ENCODE measurements at places on chromosomes 1 and 21.

DNA sequence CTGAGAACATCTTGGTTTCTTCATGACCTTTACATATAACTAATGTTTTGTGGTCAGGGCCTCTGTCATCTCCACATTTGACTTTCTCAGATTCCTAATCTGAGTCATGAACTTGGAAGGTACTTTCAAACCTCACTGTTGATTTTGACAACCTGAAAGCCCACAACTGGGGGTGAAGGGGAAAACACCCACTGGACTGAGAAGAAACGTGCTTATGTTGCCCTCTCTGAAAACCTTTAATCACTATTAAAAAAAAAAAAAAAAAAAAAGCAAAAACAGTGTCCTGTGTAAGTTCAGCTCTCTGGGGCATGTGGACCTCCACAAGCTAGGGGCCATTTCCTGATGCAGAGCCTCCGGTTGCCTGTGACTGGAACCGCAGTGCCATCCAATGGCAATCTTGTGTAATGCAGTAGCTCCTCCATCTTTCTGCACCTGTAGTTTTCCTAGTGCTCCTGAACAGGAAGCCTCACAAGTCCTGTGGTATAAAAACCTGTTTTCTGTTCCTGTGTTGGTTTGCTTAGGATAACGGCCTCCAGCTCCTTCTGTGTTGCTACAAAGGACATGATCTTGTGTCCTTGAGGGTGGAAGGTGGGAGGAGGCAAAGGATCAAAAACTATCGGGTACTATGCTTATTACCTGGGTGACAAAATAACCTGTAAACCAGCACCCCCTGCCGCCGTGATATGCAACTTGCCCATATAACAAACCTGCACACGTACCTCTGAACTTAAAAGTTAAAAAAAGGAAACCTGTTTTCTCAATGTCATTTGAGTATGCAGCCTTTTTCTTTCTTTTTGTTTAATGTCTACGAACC is 124.5 kb downstream of the ZNF648 start:
- DNase-seq, result no peak

DNA sequence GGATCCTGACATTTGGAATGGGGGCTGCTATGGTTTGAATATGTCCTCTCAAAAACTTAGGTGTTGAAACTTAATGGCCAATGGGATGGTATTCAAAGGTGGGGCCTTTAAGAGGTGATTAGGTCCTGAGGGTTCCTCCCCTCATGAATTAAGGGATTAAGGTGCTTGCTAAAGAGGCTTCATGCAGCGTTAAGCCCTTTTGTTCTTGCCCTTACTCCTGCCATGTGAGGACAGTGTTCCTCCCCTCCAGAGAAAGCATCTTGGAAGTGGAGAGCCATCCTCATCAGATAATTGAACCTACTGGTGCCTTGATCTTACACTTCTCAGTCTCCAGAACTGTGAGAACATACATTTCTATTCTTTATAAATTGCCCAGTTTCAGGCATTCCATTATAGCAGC is 146.6 kb downstream of the KCNJ6 start:
- no peak for DNase-seq

DNA sequence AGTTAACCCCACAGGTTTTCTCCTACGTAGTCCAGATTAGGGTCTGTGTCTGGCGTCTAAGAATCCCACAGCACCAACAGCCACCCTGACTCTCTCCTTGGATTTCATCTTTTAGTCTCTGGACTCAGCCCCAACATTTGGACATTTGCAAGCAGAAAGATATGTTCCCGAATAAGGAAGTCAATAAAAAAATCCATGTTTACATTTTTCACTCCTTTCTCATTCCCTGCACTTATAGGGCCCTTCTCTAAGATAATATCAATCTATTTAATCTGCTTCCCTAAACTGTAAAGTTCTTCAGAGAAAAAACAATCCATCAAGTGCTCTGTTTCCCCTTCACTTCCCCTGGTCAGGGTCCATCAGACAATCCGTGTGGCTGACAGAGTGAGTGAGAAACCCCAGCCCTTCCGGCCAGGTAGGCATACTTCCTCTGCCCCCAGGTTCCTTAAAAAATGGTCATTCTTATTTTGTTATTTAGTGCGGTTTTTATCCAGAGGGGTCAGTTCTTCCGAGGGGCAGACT is 105.9 kb upstream of the CDC42BPA start:
- DNase-seq, result no peak

GRCh38 chr21:43006874-43007208 is 32.5 kb downstream of the PKNOX1 start:
- no peak for DNase-seq

DNA sequence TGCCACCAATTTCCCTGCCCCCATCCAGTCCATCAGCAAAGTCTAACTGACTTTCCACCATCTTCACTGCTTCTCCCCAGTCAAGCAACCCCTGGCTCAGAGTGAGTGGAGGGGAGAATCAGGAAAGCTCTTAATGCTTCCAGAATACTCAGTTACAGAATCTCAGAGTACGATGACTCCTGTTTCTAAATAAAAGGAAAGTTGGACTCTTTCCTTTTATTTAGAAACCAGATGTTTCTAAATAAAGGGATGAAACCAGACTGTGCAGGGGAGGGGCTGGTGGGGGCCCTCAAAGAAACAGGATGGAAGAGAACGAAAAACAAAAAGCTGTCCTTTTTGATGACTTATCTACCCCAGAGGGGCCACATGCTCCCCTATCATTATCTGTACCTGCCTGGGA is 85.2 kb upstream of the PPM1J start:
- DNase-seq, result no peak

DNA sequence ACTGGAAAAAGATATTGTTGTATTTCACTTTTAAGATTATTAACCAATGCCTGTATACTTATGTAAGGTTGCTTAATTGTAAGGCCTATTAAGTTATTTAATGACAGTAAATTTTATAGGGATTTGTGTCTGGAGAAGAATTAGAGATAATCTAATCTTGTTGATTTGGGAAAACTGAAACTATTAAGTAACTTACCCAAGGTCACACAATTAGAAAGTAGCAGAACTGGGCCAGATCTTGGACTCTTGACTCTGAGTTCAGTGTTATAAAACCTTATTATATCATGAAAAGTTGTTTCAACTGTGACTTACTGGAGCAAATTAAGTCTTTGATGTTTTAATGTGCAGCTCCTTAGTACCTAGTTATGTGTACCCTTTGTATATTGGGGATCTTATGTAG is 38.5 kb downstream of the CAMTA1 start:
- no peak for DNase-seq

- no peak for DNase-seq
Observed at GRCh38 chr1:236494586-236495466, 29.0 kb upstream of the LGALS8 start.

DNA sequence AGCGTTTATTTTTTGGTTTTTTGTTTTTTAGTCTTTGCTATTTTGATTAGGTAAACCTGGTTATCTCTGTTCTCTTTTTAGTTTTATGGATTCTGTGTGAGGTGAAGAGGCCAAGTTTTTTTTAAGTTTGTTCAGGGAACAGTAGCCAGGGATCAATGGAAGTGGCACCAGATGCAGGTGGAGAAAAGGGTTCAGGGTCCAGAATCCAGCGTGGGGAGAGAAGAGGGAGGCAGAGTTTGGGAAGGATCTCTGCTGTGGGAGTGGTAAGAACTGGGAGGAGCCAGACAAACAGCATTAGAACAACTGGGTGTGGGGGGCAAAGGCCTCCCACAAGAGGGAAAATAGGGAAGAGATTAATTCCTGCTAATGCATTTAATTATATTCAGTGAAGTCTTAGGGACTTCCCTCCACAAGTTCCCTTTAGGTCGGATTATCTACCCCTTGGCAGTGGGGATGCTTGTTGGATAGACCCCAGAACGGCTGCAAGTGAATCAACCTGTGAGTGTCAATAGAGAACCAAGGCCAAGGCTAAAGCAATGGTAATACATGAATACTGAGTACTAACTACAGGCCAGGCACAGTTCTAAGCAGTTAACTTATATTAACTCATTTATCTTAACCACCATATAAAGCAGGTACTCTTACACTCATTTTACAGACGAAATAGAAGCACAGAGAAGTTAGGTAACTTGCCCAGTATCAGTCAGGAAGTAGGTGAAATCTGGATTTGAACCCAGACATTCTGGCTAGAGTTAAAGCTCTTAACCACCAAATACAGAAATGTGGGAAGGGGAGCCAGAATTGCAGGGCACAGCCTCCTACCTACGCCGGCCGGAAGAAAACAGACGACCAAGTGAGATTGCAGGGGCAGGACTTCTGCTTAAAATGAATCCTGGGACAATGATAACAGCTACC is 498 bp downstream of the GNAT2 start:
- no peak for DNase-seq

DNA sequence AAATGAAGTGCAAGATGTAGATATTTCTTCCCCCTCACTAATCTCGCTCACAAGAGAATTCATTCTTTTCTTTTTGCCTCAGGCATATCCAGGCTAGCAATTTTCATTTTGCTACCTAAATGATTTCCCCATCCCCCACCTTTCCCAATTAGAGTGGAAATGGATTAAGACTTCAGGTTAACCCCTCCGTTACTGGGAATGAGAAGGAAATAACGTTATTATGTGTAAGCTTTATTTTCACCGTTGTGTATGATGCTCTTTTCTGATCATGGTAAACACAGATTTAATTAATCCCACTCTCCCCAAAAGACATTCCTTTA is 143.9 kb downstream of the RUNX1 start:
- DNase-seq, result no peak
